ENCODE measurements at places on chromosomes 2 and 18. TPM values are rescaled to one million over a fixed set of nuclear protein-coding genes. Genes with fewer than 3 reads are reported as not detected.
A peak's percentile ranks its signal among the peaks of the same experiment; 100 is the strongest.

The ANKRD12 gene
- total RNA-seq: 211 TPM

The SPDYA gene
- 12.4 TPM for total RNA-seq

The SELENOI gene
- 22.0 TPM for total RNA-seq

The FBXO41 gene
- 19.6 TPM for total RNA-seq

The C18orf63 gene
- not detected for total RNA-seq

The CNDP1 gene
- 0.76 TPM for total RNA-seq

The KYNU gene
- total RNA-seq: 0.88 TPM

The TSHZ1 gene
- total RNA-seq: 27.2 TPM

DNA sequence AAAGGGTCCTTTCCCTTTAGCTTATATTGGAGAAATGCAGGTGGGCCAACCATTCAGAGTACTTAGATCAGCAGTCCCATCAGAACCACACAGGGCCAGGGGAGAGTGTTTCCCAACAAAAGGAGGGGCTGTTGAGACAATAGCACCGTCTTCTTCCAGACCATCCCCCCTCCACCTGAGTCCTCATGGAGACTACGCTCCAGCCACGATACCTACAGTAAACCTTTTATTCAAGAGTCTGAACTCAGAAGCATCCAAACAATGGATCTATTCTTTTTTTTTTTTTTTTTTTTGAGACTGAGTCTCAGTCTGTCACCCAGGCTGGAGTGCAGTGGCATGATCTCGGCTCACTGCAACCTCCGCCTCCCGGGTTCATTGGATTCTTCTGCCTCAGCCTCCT is 25.7 kb upstream of the ZNF532 start:
- DNase-seq: no peak

GRCh38 chr2:230757476-230757875 is 44.8 kb downstream of the CAB39 start:
- no peak for DNase-seq

DNA sequence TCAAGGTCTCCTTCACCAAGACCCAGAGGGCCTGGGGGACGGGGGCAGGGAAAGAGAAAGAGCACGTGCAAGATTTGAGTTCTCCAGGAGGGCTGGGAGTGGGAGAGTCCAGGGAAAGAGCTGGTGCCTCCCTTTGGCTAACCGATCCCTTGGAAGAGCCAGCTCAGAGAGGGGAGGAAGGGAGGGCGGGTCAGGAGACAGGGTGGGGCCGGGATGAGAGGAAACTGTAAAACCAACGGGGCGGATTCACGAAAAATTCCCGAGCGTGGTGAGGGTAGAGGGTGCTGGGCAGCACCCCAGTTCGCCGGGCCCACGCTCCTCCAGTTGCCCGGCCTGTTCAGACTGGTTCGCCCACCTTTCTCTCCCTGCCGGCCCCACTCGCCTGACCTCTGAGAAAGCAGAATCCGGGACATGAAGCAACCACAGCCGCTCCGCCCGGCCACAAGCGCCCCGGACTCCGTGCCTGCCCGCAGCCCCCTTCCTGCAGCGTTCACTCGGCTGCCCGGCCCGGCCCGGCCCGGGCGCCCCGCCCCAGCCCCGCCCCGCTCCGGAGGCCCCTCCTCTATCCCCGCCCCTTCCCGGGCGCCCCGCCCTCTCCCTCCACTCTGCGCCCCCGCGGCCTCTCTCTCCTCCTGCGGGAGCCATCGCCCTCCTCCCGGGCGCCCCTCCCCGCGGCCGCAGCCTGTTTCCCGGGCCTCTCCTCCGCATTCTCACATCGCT is 230.9 kb upstream of the SMAD2 start:
- peak; percentile 6 for DNase-seq

- DNase-seq: no peak
Observed at GRCh38 chr2:196328088-196328680, 156.8 kb upstream of the STK17B start.

- DNase-seq: no peak
Observed at GRCh38 chr2:141506135-141506534, 624.7 kb downstream of the LRP1B start.

DNA sequence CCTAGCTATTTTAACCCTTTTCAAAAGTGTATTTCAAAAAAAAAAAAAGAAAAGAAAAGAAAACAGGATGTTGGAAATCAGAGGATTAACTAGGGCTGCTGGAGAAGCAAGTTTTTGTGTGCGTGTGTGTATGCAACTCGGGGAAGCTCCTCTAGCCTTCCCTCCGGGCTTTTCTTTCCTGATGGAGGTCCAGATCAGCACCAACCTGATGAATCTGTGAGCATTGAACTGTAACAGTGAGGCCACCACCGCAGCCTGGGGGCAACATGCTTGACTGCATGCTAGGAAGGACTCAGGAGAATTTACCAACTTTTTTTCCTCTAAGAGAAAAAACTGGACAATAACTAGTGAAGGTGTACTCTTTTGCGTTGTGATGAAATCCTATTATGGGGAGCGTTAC is 2.3 kb downstream of the OBSL1 start:
- DNase-seq: no peak

DNA sequence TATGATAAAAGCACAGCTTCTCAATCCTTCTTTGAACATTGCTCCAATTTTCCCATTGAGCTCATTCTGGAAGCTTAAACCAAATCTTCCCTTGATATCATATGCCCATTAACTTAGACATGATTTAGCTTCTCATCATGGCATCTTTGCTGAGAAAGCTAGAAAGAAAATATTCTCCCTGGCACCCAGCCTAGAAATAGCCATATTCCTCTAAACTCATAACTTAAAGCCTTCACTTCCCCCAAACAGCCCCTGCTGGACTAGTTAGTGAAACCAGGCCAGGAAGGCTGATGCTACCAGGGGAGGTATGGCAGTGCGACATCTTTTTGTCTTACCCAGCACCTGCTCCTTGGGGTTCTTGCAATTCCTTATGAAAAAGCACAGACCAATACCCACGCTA is 4.3 kb downstream of the AAK1 start:
- no peak for DNase-seq

DNA sequence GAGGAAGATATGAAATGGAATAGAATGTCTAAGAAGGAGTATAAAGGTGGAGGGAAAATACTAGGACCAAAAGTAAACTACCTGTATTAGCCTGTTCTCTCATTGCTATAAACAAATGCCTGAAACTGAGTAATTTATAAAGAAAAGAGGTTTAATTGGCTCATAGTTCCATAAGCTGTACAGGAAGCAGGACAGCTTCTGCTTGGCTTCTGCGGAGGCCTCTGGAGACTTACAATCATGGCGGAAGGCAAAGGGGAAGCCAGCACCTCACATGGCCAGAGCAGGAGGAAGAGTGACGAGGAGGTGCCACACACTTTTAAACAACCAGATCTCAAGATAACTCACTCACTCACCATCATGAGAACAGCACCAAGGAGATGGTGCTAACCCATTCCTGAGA is 32.9 kb upstream of the TMEM177 start:
- no peak for DNase-seq

- DNase-seq: peak; percentile 16
Observed at GRCh38 chr18:58400331-58400870, 228.5 kb downstream of the ALPK2 start.

DNA sequence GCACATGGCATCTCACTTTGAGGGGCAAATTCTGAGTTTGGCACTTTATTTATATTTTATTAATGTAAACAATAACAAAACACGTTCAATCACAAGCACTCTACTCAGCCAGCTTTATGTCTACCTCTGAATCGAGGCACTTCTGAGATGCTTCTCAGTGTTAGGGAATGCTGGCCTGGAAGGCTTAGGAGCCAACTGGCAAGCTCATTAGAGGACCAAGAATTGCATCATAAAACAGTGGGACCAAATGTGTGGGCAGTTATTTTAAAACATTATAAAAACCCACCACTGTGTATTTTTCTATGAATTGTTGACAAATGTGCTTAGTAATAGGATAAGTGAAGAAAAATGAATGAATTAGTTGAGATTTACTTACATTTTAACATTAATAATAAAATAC is 46.8 kb upstream of the SMIM21 start:
- DNase-seq: no peak

- DNase-seq: no peak
Observed at GRCh38 chr2:19851116-19851695, 50.6 kb downstream of the TTC32 start.

GRCh38 chr2:168757223-168757622 is 45.2 kb upstream of the NOSTRIN start:
- DNase-seq: no peak

GRCh38 chr2:106851881-106852501 is 34.0 kb downstream of the ST6GAL2 start:
- no peak for DNase-seq

GRCh38 chr18:62282188-62282629 is 42.9 kb upstream of the TNFRSF11A start:
- DNase-seq: no peak

- no peak for DNase-seq
Observed at GRCh38 chr2:68052717-68053422, 9.9 kb downstream of the C1D start.

DNA sequence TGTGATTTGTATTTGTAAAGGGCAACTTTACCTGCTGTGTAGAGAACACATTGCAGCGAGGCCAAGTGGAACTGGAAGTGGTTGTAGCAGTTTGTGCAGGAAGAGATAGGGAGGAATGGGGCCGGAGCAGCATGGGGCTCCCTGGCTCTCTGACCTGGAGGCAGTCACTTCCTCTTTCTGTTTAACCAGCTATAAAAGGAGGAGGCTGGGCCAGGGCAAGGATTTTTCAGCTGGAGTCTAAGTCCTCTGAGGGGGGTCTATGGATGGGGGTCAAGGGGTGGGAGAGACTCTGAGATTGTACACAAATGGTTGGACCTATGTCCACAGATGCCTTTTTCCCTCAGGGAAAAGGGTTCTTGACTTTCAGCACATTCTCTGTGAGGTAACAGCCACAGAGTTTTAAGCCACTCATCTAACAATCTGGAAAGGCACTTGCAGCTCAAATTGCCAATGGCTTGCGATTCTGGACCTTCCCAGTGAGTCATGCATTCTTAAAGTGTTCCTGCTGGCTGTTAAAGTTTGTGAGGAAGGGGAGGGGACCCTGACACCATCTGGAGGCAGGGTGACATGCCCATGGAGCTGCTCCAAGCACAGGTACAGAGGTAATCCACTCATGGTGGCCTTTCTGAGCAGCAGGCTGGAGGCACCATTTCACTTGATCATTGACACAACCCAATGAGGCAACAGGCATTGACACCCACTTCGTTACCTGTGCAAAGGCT is 347.0 kb downstream of the CYRIA start:
- no peak for DNase-seq

DNA sequence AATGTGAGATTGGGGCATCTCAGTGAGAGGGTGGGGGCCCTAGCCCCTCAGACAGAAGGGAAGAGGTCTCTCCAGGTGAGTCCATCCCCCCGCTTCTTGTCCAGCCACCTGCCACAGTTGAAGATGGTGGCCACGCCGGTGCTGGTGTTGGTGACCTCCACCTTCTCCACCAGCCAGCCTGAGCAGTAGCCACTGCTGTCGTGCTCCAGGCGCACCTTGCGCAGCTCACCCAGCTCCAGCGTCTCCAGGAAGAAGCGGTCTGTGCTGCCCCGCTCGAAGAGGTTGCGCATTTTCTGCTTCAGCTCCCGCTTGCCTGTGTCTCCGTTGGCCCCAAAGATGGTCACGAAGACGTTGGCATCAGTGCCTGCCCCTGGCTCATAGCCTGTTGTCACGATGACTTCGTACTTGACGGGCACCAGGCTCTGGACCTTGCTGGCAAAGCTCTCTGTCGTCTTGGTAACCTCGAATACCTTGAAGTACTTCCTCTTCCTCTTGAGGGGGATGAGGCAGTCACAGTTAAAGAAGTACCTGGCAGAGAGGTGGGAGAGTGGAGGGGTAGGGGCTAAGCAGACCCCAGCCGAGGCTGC is 179.5 kb downstream of the LOXHD1 start:
- DNase-seq: no peak

DNA sequence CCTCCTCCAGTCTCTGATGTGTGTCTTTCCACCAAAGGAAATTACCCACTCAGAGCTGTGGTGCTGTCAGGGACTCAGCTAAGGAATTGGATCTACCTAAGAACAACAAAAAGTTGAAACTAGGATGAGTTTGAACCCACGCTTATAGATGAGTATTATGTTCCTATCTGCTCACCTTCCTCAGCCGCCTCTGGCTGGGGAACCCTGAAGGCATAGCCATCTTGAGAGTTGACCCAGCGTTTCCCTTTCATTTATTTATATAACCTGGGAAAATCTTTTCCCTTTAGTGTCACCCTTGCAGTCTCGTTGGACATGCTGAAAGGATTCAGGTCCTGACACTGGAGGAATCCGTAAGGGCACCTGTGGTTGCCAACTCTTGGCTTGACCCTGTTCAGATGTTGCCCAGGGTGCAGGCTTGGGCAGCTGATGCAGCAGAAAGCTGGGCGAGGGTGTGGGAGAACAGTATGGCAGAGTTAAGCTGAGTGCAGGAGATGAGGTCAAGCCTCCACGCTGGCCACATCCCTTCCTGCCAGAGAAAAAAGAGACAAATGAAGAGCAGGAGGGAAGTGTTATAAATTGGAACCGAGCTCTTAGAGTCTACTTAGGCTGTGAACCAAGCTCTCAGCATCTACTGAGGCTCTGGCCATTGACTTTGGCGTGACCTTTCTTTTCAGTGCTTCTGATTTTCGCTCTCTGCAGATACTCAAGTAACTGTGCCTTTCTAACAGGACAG is 1.9 kb downstream of the CDH20 start:
- DNase-seq: no peak

GRCh38 chr2:239769554-239770245 is 255.4 kb downstream of the NDUFA10 start:
- no peak for DNase-seq

DNA sequence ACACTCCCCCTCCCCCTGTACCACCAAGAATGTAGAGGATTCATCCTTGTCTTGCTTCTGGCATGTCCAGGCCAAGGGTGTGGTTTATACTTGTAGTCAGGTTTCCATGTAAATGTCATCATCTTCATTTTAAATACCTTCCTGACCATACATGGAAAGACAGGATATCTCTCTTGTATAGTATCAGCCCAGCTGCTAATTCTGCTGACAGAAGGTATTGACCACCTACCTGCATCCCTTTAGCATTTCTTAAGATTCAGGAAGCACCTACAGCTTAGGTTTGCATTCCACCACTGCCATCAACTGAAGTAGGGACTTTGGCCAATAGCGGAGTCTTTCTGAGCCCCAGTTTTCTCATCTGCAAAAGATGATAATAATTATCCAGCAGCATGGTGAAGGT is 22.9 kb upstream of the FSHR start:
- no peak for DNase-seq

- no peak for DNase-seq
Observed at GRCh38 chr2:166173263-166173662, 45.4 kb upstream of the SCN1A start.

- DNase-seq: no peak
Observed at GRCh38 chr18:71398531-71398930, 1109.7 kb downstream of the SOCS6 start.

Data from T-cell (primary cell).